ENCODE measurements at places on chromosomes 16 and 17.
A peak's percentile ranks its signal among the peaks of the same experiment; 100 is the strongest.

GRCh38 chr16:46996952-46997458 is 23.5 kb upstream of the DNAJA2 start:
- DNase-seq: no peak

- peak; percentile 96 for DNase-seq
Measured at GRCh38 chr17:64506576-64507412, at the start of gene CEP95. Gene CEP95, plus strand, starts transcription at chr17:64506977. Its CDS starts 121 bp downstream, at chr17:64507098.

DNA sequence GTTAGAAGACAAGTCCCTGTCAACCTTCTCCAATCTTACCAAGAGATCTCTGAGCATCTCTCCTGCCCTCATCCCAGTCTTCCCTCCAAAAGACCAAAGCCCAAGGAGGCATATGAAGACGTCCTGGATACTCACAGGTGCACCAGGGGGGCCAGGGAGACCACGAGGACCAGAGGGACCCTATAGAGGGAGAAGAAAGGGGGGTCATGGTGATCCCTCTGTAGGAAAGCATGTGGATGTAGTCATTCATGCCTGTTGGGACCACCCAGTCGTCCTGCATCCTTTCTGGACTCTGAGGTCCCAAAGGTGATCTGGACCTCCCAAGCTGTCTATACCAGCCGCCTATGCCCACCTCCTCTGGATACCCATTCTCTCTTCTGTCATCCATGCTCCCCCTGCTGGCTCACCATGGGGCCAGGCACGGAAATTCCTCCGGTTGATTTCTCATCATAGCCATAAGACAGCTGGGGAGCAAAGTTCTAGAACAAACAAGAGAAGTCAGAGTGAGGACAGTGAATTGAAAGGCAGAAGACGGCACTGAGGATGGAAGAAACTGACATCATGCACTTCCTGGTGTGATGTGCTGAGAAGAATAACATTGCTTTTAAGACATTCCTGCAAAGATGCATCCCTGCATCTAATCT is 3.3 kb downstream of the COL1A1 start:
- no peak for DNase-seq

DNA sequence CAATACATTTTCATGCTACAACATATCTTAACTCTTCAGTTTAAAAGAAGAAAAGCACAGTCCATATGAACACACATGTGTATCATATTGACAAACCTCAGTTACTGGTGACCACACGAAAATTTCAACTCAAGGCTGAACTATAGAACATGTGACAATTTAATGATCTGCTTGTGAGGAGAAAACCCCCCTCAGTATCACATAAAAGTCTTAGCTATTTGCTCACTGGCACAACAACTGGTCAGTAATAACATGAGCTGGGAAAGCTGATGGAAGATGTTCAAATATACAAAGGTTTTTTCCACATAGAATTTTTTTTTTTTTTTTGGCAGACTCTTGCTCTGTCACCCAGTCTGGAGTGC is 19.5 kb downstream of the ZNF652 start:
- no peak for DNase-seq

DNA sequence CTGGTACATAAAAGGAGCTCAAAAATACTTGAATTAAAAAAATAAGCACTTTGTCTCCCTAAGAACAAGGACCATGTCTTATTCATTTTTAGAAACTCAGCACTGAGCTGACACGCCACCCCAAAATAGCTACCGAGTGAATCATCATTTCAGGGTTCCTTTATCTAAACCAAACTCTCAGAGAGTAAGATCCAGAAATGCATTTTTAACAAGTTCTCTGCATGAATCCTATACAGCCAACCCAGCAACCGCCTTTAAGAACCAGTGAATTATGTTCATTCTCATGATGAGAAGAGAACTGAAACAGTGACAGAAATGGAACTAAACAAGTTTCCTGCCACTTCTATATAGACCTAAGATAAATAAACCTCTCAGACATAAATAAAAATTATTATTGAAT is 8.7 kb downstream of the C16orf87 start:
- no peak for DNase-seq

DNA sequence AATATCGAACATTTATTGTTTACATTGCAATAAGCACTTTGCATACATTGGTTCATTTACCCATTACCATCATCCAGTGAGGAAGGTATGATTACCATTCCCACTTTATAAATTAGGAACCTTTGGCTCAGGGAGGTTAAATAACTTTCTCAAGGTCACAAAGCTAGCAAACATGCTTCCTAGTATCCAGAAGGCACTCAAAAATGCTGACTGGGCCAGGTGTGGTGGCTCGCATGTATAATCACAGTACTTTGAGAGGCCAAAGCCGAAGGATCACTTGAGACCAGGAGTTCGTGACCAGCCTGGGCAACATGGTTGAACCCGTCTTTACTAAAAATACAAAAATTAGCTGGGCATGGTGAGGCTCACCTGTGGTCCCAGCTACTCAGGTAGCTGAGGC is 259.6 kb downstream of the TMEM114 start:
- no peak for DNase-seq

DNA sequence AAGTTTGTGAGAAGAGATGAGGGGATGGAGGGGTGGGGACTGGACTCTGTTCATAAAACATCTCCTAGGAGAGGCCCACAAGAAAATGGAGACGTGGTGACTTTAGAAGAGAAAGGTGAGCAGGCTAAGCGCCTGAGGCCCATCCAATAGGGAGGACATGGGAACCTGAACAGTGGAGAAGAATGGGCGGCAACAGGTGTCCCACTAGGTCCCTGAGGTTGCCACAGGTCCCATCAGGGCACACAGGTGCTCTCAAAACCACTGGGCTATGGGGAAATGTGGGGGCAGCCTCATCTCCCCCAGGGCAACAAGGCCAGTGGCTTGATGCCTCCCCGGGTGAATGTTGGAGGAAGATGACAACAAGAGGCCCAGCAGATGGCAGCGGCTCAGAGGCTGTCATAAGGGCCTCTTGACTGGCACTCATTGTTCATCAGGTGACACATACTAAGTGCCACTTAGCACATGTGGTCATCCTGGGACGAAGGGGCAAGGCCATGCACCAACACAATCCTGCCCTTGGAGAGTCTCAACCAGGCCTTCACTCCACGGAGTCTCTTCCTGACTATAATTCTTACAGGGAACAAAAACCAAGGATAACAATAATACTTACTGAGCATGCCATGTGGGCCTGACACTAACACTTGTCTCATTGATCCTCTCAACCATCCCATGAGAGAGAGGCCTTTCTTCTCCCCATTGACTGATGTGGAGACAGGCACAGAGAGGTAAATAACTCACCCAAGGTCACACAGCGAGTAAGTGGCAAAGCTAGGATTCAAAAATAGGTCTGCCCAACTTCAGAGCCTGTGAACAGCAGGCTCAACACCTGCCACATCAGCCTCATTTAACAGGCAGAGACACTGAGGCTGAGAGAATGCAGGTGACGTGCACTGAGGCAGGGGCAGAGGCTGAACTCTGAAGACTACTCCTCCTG is 38.0 kb downstream of the CUEDC1 start:
- DNase-seq: no peak

DNA sequence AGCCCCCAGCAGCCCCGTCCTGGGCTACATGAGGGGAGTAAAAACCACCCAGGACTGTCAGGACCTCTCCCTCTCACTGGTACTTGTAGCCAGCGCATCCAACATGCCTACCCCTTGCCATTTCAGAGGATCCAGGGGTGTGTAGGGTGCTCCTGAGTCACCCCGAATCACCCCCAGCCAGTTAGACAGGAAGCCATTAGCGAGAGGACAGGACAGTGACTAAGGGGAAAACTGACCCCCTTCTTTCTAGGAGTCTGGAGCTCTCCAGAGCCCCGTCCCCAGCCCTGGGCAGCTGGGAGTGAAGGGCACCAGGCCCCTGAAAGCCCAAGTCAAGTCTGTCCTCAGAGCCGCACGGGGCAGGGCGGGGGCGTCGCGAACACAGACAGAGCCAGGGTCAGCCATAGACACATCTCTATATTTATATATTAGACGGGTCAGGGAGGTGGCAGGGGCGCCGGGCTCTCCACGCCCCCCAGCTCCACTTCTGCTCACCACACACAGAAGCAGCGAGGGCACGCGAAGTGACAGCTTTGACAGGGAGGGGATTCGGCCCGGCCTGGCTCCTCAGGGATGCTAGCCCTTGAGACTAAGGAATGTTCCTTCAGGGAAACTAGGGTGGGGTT is 485 bp upstream of the GDPD3 start:
- DNase-seq: no peak

- DNase-seq: no peak
Measured at GRCh38 chr17:41813699-41814124, 908 bp downstream of the FKBP10 start.

- no peak for DNase-seq
Measured at GRCh38 chr16:48405153-48405552, 19.9 kb upstream of the SIAH1 start.

DNA sequence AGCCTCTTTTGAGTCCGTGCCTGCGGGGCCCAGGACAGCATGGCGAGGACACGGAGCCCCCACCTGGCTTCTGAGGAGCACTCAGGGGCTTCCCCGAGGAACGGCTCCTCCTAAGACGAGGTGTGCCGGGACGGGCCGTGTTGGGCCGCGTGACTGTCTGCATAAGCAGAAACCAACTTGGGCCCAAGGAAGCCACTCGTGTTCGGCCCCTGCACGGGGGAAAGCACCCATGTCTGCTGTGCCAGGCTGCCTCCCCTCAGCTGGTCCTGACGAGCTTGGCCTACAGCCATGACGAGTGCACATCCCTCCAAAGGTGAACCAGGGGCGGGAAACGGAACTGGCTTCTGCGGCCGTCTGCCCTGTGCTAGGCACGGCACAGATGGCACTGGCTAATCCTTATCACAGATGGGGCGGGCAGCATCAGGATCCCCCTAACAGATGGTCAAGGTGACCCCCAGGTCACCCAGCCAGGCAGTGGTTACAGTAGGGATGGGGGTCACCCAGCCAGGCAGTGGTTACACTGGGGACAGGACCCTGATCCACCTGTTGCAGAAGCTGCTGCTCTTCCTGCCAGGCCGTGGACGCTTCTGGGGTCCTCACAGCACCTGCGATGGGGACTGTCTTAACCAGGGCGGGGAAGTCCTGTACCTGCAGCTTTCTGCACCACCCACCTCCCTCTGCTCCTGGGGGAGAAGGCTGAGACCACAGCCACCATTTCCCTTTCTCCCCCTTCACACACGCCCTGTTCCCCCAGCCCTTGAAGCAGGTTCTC is 25.6 kb downstream of the MRM3 start:
- DNase-seq: no peak

DNA sequence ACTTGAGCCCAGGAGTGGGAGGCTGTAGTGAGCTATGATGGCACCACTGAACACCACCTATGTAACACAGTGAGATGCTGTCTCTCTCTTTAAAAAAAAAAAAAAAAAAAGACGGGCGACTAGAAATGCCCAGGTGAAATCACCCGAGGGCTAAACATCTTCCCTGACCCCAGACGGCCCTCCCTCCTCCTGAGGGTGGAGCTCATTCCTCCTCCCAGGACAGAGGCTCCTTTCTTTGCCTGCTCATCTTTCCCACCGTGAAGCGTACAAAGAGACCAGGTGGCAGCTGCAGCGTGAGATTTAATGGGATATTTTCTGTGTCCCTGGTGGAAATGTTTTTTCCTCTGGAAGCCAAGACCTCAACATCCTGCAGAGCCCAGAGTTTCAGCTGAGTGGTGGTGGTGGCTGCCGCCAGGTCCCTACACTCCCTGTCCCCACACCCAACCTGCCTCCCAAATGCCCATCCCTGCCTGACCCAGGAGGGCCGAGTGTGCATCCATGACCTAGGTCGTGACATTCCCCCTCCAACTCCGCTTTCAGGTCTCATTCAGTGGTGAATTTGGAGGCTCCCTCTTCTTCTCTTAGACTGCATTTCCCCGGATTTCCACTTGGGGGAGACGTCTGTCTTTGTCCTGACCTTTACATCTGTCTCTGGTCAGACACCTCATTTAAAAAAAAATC is 14.4 kb upstream of the GPRC5B start:
- DNase-seq: peak; percentile 36

DNA sequence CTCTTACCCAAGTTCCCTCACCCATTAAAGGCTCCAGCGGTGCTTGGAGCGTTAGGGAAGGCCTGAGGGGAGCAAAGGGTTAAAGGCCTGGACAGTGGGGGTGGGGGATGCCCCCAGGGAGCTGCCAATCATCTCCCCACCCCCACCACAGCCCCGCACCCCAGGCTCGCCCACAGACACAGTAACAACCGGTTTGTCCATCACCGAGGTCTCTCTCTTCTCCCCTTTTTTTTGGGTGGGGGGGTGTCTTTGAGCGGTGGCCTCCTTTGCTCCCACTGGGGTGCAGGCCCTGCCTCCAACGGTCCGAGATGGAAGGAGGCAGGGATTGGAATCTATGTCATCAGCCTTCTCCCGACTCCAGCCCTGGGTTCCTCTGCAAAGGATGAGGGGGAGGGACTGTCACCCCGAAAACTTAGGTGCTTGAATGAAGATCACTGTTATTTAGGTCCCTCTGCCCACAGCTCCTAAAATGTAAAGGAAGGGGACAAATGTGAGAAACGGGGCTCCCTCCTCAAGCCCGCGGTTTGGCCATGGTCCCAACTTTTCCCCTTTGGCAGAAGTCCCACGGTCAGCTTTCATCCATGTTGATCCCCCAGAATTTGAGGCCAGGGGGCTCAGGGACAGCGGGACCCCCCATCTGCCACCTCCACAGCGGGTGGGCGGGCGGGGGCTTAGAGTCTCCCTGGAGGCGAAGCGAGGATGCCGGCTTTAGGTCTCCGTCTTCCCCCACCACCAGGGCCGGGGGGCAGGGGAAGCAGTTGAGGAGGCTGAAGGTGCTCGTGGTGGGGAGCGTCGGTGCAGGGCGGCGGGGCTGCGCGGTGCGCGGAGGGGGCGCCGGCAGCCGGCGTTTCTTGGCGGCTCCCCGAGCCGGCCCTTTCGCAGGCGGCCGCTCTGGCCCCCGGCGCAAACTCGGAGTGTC is 1.7 kb downstream of the EPOP start:
- DNase-seq: no peak

GRCh38 chr16:76474048-76474447 is 196.8 kb downstream of the CNTNAP4 start:
- no peak for DNase-seq

DNA sequence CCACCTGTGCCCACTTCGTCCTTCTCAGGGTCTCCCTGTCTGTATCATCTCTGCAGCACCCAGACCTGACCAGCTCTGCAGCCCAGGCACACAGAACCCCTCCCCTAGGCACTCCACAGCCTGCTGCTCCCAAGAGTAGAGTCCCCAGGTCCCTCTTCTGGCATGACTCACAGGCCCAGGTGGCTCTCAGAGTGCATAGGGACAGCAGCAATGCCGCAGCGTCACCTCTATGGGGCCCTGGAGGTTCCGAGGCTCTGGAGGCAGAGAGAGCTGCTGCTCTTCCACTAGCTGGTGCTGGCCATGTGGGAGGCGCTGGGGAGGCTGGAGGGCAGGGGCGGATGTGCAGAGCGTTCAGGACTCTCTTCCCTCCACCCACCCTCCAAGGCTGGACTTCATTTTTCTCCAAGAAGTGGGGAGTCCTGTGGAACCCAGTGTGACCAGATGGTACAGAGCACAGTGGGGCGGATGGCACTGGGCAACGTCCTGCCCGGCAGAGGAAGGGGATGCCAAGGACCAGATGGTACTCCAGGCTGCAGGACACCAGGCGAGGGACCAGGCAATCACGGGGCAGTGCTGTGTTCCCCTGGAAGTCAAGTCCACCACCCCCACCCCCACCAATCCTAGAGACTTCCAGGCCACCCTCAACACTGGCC is 151.7 kb downstream of the RBFOX3 start:
- no peak for DNase-seq
